ENCODE measurements at places on chromosomes 7 and 10. TPM values are rescaled to one million over a fixed set of nuclear protein-coding genes. Genes with fewer than 3 reads are reported as not detected.

The SPDYE5 gene
- not detected for total RNA-seq

The ST8SIA6 gene
- total RNA-seq = 0.18 TPM

The ABCC2 gene
- total RNA-seq = 0.36 TPM

The ASB10 gene
- not detected for total RNA-seq

The TEX47 gene
- not detected for total RNA-seq

The VAX1 gene
- not detected for total RNA-seq

The NCOA4 gene
- total RNA-seq = 188 TPM

The DKK1 gene
- 74.7 TPM for total RNA-seq

The SLC18A3 gene
- total RNA-seq = not detected

The TMEM213 gene
- total RNA-seq = not detected

The ZPBP gene
- not detected for total RNA-seq

The HOXA13 gene
- total RNA-seq = not detected

The MMRN2 gene
- 0.56 TPM for total RNA-seq

The SPDYE8 gene
- not detected for total RNA-seq

The FAM180A gene
- 1.4 TPM for total RNA-seq

The NPM3 gene
- total RNA-seq = 112 TPM

The ZC3HAV1L gene
- total RNA-seq = 4.7 TPM

The PRF1 gene
- total RNA-seq = not detected

The SH2B2 gene
- total RNA-seq = 0.56 TPM

The DNAH11 gene
- total RNA-seq = under 0.01 TPM

The EBLN1 gene
- total RNA-seq = not detected

The ELMO1 gene
- total RNA-seq = not detected

The SPDYE6 gene
- total RNA-seq = not detected

The NKX1-2 gene
- total RNA-seq = not detected

The NXPH1 gene
- total RNA-seq = not detected
